ENCODE measurements at places on chromosomes 5 and 9.

- no peak for DNase-seq
Observed at GRCh38 chr5:3740546-3741373, 145.1 kb downstream of the IRX1 start.

DNA sequence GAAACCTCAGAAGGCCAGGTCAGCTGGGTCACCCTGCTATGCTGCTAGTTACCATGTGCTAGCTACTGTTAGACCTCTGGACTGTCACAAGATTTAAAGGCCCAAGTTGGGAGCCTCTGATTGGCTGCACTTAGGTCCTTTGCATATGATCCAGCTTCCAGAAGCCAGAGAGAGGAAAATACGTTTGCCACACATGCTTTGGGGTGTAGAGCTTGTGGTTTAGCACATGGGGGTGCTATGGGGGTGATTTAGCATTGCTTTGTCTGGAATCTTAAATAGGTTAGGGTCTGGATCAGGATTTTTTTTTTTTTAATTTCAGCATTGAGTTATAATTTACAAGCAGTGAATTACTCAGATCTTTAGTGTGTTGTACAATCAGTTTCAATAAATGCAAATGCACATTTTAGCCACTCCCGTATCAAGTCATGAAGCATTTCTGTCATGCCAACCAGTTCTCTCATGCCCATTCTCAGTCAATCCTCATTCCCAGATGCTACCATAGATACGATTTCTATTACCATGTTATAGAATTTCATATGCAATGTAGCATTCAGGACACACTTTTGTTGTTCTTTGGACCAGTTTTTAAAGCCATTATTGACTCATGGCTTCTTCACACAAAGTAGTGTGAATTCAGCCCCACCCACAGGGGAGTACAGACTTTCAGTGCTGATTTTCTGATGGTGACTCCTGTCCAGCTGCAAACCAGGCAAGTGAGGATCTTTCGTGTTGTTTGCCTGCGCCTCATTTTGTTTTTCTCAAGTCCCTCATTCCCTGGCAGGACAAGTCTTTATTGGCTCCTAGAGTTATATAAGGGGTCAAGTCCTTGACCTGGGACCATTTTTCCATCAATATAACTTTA, 250.4 kb downstream of the LRRC70 start:
- DNase-seq: no peak

DNA sequence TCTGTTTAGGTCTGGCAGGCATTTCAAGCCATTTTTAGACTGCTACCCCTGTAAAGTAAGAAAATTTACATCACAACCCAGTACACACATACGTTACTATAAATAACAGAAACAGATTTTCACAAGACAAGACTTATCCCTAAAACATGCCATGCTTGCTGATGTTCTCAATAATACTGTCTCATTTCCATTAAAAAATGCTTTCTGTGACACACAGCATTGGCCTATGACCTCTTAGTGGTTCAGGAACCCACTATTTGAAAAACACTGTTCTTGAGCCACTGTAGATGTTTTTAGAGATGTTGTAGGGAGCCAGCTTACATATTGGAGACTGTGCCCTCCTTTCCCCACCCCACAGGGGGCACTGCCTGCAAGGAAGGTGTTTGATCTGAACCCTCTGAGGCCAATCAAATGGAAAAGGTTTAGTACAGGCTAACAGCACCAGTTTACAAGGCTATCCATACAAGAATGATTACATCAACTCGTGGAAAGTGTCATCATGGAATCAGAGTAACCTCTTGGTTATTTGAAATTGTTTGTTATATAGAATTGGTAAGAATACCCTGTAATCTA, 30.8 kb downstream of the ZSWIM6 start:
- no peak for DNase-seq

- DNase-seq: no peak
Observed at GRCh38 chr5:35073160-35073559, 25.4 kb upstream of the AGXT2 start.

DNA sequence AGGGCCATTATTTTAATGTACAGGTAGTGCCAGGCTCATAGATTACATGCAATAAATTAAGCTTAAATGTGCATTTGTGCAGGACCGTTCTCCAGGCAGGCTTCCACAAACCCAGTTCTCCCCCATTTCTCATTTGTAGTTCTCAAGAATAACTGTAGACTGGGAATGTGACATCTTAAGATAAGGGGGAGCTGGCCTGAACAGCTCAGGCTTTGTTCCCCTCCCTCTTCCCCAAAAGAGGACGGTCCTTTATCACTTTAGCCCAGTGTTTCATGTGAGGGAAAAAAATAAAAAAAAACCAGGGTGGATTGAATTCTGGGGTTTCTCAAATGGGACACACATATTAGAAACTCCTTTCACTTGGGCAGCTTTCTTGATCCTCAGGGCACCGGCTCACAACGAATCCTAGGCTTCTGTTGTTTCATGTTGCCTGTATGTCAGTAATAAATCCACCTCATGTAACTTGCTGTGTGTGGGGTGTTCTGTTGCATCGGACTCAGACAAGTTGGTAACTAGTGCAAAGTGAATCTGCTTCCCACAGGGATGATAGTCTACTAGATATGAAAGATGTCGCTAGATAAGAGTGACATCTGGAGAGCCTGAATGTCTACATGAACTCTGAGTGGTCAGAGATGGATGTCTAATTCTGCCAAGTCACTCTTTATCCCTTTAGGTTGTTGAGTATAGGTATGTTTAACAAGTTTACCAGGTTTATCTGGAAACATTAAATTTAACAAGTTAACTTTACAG, 2030.6 kb upstream of the NUDT12 start:
- no peak for DNase-seq

- DNase-seq: no peak
Observed at GRCh38 chr5:179827680-179828079, 7.0 kb downstream of the SQSTM1 start.
